ENCODE measurements at places on chromosomes 11 and 22.

DNA sequence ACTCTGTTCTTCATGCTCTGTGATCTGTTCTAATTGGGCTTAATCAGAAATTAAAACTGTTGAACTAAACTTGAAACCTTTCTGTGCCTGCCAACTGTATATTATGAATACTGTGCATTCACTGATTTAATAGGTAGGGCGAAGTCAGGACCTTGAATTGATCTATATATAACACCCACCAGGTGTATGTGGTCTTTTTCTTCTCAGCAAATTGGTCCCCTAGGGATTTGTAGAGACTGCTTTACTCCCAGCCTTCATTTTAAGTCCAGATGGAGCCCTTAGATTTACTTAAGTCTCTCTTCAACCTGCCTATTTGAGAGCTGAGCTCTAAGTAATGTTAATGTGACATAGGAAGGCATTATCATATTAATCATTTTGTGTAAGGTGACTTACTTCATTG, 257.5 kb downstream of the TMEM135 start:
- no peak for DNase-seq

GRCh38 chr11:110777775-110778174, 65.5 kb upstream of the ARHGAP20 start:
- DNase-seq, result no peak

GRCh38 chr11:71456831-71457230, 3.8 kb downstream of the NADSYN1 start:
- DNase-seq, result no peak

DNA sequence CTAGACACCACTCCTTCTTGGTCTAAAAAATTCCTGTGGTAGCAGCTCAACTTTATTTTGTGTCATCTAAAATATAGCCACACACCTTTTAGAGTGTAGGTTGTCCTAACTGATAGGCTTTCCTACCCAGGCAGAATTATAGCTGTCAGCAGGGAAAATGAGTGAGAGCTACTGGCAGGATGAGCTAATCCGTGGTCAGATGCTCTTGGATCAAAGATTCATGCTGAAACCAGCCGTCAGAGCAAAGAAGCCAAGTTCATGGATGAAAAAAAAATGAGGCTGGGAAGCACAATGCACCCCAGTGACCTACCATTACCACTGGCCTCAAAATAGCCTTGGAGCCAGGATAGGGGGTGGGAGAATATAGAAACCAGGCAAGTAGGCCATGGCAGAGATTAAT, 113.1 kb upstream of the BLID start:
- DNase-seq, result no peak

GRCh38 chr11:117701781-117702180, 95.2 kb downstream of the DSCAML1 start:
- no peak for DNase-seq

GRCh38 chr11:27976262-27976661, 131.7 kb downstream of the KIF18A start:
- no peak for DNase-seq

DNA sequence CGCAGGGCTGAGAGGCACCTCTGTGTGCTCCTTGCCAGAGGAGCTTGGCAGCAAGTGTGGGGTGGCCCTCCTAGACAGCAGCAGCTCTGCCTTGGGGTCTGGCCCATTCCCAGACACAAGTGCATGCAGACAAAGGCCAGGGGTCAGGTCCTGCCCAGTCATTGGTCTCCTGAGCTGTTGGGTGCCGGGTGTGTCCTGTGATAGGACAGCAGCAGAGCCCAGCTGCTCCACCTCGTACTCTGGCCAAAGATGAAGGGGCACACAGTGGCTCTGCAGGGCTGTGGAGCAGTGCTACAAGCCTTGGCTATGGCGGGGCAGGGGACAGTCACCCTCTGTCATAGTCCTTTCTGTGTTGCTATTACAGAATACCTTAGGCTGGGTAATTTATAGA, 17.3 kb upstream of the OSBPL5 start:
- no peak for DNase-seq

DNA sequence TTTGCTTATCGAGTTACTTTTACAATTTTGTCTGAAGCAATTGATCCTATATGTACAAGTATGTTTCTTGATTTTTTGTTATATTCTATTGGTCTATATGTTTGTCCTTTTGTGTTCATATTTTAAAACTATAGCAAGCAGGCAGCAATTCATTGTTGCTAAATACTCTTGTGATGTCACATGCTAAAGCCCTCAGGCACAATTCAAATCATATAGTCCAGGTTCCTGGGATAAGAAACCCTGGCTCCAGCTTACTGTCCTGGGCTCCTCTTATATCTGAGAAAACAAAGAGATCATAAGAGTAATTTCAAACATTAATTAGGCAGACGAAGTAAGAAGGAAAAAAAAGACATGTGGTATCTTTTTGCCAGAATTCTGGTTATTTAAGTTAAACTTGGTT, 6.6 kb upstream of the CCDC83 start:
- no peak for DNase-seq
